ENCODE measurements at places on chromosomes 3 and 15.

GRCh38 chr3:41688595-41689380 is 273.1 kb downstream of the ULK4 start:
- DNase-seq = no peak

DNA sequence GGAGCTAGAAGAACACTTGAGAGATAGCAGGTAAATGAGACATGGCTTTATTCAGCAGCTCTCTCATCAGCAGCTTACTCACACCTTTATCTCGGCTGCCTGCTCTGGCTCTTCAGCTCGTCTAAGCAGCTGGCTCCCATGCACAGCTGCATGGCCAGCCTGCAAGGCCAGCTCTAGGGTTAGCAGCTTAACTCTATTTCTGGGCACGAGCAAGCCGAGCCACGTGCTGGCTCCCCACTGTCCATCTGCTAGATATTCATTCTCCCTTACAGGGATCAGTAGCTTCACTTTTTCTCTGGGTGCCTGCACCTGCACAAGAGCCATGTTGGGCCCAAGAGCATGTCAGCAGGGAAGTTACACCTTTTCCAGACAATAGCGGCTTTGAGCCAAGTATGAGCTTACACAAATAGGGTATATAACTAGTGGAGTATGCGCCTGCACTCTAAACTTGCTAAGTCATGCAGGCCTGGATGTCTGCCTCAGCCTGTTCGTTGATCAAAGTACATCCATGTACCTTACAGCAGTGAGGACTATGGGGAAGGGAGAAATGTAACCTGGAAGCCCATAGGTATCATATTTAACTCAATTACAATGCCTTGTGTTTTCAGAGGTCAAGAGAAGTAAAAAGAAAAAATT is 174.9 kb upstream of the SNTN start:
- DNase-seq = no peak

GRCh38 chr15:64883997-64884511 is 27.6 kb upstream of the ANKDD1A start:
- DNase-seq = peak; percentile 68

GRCh38 chr3:98326945-98327344 is 26.7 kb upstream of the OR5K4 start:
- DNase-seq = no peak

DNA sequence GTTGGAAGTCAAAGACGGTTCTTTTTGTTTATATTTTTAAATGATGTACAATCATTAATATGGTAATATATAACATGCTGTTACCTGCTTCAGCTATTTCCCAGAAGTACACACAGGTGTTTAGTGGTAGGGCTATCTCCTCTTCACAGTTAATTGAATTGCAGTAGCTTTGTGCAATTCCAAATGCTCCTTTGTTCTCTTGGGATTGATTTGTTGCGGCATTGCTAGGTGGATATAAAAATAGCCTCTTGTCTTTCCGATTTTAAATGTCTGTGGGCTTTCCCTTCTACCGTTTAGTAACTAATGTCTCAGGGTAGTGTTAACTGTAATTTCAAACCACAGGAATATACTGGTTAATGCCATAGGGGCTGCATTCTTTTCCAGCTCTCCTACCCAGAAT is 307.6 kb upstream of the SLITRK3 start:
- DNase-seq = no peak

- no peak for DNase-seq
Measured at GRCh38 chr15:59501597-59501996, 63.6 kb downstream of the FAM81A start.

DNA sequence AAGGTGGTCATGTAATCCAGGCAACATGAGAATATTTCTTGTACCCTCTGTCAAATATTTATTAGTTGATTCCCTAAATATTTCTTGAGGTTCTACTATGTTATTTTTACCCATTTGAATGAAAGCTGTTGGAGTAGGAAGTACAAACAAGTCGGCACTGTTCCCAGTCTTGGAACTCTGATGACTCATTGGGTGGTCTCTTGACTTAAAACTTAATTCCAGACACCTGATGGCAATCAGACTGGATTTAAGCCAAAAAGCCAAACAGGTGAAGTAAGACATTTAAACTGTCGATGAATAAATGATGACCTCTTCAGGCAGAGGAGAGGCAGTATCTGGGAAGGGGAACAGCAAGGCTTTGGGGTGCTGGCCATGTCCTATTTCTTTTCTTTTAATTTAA is 22.8 kb downstream of the C2CD4A start:
- DNase-seq = no peak

- no peak for DNase-seq
Measured at GRCh38 chr15:79403501-79403900, 28.6 kb upstream of the MINAR1 start.

DNA sequence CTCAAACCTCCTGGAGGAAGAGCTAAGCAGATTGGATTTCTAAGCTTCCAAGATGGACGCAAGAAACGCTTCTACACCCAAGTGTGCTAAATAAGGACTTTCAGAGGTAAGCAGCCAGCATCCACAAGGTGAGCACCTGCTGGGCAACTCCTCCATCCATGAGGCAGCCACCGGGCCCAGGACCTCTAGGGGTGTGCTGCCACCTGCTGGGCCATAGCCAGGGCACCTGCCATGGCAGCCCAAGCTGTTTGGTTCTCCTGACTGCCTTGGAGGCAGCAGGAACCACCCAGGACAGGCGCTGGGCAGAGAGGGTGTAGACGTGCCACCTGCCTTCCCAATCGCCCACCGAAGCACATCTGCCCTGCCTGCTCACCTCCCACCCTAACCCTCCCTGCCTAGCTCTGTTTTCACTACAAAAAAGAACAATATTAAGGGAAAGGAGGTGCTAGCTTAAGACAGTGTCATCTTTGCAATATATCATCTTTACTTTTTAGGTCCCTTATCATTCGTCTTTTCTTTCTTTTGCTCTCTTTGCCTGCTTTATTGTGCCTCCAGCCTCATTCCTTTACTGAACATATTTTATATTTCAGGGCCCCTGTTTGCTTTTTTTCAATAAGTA is 12.9 kb downstream of the C15orf62 start:
- peak; percentile 47 for DNase-seq

GRCh38 chr3:29683018-29683993 is 402.4 kb downstream of the RBMS3 start:
- no peak for DNase-seq

DNA sequence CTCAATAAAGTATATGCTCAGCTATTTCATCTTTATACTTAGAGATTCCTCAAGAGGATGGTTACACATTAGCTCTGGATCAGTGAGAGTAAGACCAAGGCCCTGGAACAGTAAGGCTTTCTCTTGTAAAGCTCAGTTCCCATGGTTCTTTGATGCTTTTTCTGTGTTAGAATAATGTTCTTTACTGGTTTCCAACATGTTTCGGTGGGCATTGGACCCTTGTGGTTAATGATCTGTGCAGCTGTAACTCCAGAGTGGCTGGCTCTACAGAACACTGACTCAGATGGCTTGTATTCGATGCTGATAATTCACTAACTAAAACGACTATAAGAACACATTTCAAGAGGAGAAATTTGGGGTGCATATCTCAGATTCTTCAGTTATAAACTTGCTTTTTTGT is 114.7 kb downstream of the AKAP13 start:
- no peak for DNase-seq

GRCh38 chr15:77826006-77826695 is 193.4 kb upstream of the LINGO1 start:
- DNase-seq = no peak

DNA sequence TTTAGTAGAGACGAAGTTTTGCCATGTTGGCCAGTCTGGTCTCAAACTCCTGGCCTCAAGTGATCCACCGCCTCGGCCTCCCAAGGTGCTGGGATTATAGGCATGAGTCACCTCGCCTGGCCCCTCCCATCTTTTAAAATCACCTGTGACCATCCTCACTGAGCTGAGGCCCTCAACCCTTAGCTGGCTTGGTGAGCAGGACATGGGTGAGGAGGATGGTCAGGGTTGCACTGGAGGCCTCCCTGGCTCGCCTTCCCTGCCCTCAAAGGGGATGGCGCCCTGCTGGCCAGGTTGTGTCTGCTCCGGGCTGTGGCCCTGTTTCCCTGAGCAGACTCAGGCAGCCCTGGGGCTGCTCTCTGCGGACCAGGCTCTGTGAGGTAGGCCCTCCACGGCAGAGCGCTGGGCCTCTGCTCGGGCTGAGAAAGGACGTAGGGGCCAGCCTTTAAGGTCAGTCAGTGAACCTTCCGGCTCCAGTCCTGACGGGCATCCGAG is 33.7 kb downstream of the SYNM start:
- no peak for DNase-seq

DNA sequence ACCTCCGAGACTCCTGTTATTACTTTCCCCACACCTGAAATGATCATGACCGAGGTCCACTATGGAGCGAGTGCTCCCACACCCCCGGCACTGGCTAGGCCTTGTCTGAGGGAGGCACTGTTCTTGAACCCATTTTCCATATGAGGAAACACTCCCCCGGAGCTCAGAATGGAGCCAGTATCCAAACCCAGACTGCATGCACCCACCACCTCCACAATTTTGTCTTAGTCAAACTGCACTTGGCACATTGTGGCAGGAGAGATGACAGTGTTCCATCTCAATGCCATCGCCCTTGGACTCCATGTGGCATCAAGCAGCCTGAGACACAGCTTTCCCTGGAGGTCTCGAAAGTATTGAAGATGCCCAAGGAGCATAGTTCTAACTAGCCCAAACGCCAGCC is 154.1 kb downstream of the NUP210 start:
- DNase-seq = no peak

DNA sequence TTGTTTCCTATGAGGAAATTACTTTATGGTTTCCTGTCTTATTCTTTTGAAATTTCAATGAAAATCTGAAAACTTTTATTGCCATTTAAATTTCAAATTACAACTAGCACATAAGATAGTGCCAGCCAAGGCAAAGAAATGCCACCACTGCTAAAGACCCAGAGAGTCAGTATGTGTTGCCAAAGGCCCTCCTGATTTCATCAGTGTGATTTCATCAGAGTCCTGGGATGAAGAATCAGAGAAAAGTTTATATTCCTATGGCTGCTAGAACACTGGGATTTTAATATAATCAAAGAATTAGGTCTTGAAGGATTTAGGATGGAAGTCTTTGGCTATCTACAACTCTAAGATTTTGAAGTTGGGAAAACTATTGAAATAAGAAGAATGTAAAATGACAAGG is 434.2 kb upstream of the CCDC54 start:
- DNase-seq = no peak

GRCh38 chr3:65749066-65749465 is 289.7 kb downstream of the MAGI1 start:
- no peak for DNase-seq

GRCh38 chr15:63772520-63772919 is 61.2 kb downstream of the HERC1 start:
- DNase-seq = no peak

GRCh38 chr3:37163262-37164015 is 10.9 kb downstream of the LRRFIP2 start:
- no peak for DNase-seq

GRCh38 chr15:61936528-61937195 is 123.6 kb downstream of the VPS13C start:
- DNase-seq = no peak

DNA sequence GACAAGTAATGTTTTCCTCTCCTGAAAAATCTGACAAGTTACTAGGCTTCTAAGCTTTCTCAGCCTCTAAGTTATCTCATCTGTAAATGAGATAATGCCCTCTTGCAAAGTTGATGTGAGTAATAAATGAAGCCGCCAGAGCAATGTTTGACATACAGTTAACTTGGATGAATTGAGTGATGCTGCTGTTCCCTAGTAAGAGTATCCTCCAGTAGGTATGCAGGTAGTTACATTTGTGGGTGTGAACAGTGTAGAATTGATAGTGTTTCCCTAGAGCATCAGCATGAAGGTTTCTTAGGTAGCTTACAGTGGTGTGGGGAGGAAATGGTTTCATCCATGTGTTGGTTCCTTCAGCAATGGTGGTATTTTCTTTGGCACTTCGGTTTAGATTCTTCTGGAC is 3.4 kb downstream of the ATP2C1 start:
- no peak for DNase-seq

GRCh38 chr3:135627057-135627456 is 338.5 kb upstream of the PPP2R3A start:
- DNase-seq = no peak

- no peak for DNase-seq
Measured at GRCh38 chr3:138694287-138695007, 85.9 kb downstream of the FAIM start.

DNA sequence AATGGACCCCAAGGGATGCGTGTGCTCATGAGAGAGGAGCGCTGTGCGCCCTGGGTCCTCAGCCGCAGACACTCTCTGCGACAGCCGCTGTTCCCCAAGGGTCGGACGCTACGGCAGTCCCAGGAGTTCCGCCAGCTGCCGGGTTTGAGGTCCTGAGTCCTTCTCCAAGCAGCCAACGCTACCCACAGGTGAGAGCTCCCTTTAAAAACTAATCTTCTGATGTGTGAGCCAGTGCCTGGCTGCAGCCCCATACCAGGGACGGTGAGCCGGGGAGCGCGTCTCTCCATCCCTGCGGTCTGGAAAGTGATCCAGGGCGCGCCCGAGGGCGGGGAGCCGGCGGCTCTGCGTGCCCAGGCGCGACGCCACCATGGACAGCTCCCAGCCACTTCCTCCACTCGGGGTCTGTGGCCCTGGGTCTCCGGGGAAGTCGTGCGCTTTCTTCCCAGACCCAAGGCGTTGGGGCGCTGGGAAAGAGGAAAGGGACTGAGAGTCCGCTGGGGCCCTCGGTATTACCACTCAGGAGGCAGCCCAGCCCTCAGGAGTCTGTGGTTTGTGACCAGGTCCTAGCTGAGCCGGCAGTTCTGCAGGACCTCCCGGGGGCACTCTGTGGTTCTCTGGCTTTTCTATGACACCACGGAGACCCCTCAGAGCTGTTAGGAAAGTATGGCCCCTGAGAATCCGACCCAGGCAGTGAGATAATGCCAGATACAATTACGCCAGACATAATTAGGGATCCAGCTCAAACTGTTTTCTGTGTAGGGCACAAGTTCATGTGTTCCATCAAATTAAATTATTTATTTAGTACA is 1.4 kb downstream of the CEMIP start:
- DNase-seq = no peak

- DNase-seq = no peak
Measured at GRCh38 chr3:129105862-129106261, 15.7 kb downstream of the RAB43 start.

DNA sequence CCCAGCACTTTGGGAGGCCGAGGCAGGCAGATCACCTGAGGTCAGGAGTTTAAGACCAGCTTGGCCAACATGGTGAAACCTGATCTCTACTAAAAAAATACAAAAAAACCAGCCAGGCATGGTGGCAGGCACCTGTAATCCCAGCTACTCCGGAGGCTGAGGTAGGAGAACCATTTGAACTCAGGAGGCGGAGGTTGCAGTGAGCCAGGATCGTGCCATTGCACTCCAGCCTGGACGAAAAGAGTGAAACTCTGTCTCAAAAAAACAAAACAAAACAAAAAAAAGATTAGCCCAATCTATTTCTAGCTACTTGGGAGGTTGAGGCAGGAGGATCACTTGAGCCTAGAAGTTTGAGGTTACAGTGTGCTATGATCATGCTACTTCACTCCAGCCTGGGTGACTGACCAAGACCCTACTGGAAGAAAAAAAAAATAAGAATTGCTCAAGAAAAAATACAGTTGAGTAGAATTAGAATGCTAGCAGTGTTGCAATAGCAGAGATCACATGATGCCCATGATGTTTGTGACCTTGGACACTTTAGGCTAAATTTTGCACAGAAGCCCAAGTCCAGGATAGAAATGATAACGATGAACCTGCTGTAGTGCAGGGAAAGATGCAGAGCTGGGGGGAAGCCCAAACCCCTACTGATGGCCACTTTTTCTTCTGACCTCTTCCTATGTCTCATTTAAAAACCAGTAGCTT is 162.2 kb downstream of the LPP start:
- DNase-seq = no peak

GRCh38 chr3:141648055-141648910 is 89.8 kb upstream of the RNF7 start:
- no peak for DNase-seq

GRCh38 chr3:180420804-180421203 is 181.2 kb upstream of the TTC14 start:
- DNase-seq = no peak

GRCh38 chr3:133574260-133574881 is 885 bp downstream of the CDV3 start:
- DNase-seq = peak; percentile 46
